Fibroblast of the aortic adventitia (primary cell): ENCODE measurements at places on chromosomes 7 and 10. TPM values are rescaled to one million over a fixed set of nuclear protein-coding genes. Genes with fewer than 3 reads are reported as not detected.

GRCh38 chr10:4650582-4650981 is 175.4 kb upstream of the AKR1E2 start:
- peak; percentile 52 for DNase-seq

DNA sequence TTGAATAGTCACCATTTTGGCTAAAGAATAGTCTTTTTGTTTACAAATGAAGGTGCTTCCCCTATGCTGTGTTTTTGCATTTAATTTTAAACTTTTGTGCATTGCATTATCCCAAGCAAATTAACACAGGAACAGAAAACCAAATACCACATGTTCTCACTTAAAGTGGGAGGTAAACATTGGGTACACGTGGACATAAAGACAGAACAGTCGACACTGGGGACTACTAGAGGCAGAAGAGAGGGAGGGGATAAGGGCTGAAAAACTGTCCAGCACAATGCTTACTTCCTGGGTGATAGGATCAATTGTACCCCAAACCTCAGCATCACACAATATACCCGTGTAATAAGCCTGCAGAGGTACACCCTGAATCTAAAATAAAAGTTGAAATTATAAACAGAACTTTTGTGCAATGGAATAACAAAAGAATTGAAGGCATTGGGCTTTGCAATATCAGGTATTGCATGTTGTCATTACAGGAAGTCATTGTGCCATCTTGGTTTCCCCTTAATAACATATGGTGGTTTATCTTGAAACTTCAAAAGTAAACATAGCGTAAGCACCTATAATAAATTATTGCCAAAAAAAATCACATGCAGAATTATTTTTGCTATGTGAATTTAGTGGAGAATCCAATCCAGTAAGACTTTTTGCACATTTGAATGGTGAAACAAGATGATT is 16.1 kb downstream of the ADD3 start:
- DNase-seq: no peak

GRCh38 chr10:24229909-24230308 is 21.0 kb downstream of the KIAA1217 start:
- no peak for DNase-seq

The EGFR gene
- 48.3 and 147 TPM in 2 replicates for total RNA-seq

DNA sequence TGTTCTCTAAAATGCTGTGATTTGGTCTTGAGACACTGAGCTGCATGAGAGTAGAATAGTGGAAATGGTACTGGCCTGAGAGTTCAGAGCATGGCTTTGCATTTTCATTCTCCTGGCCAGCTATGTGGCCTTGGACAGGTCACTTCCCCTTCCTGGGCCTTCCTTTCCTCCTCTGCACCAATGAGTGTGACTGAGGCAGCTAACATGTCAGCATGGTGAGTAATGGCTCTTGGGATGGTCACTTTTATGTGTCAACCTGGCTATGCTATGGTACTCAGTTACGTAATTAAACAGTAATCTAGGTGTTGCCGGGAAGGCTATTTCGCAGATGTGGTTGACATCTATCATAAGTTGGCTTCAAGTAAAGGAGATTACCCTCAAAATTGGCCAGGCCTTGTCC is 109.3 kb downstream of the RTKN2 start:
- DNase-seq: no peak

The PNLIPRP2 gene
- not detected in 2 replicates for total RNA-seq

DNA sequence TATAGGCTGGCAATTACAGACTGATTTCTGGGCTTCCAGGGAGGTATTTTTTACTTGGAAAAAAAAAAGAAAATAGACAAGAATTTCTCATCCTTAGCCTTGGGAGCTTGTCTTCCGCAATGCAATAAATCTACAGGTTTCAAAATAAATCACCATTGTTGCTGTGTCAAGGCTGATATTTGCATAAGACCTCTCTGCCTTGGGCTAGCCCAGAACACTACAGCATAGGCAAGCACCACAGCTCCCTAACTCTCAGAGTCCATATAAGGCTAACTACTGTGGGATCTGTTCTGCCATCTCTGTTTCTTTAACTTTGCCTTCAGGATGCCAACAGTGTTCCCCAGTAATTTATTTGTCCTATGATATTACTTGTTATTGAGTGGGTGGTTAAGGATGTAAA is 64.4 kb downstream of the ZWINT start:
- no peak for DNase-seq

DNA sequence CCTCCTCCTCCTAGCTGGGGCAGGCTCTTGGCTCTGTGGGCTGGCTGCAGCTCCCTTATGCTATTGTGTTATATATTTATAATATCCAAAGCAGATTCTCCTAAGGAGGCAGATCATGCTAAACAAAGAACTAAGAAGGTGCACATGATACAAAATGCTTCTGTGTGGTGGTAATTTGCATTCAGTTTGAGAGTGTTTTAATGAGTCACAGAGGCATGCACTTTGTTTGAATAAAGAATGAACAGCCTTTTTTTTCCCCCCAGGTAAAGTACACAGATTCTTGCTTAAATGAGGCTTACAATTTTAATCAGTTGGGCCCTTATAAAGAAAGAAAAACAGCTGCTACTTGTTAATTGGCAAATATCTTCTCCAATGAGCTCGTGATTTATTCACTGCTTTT is 95.0 kb downstream of the FANK1 start:
- DNase-seq: no peak

GRCh38 chr7:17131983-17132655 is 166.3 kb upstream of the AHR start:
- no peak for DNase-seq

DNA sequence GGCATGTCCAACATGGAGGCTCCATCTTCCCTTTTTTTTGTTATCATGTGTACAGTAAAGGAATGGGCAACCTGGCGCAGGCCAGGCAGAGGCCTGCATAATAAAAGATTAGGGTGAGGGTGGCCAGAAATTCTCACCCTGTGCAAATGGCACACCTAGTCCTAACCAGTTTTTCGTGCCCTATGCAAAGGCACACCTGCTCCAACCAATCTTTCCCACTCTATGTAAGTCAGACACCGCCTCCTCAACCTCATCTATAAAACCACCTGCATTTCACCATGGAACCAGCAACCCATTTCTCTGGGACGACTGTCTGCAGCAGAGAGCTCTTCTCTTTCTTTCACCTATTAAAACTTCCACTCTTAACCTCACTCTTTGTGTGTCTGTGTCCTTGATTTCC is 16.1 kb downstream of the TBATA start:
- no peak for DNase-seq

GRCh38 chr7:99669782-99670181 is 10.0 kb downstream of the CYP3A5 start:
- DNase-seq: no peak
